ENCODE measurements at places on chromosomes 4 and X.

- peak; percentile 83 for DNase-seq
Measured at GRCh38 chr4:15778289-15779241, at the start of gene CD38. TSS of gene CD38 (plus strand) at chr4:15778328. CDS start at chr4:15778415, 87 bp downstream.

GRCh38 chr4:147830102-147830463 lies 98.2 kb downstream of the ARHGAP10 start:
- no peak for DNase-seq

GRCh38 chrX:22664826-22665225 lies 334.9 kb upstream of the DDX53 start:
- DNase-seq: no peak

GRCh38 chr4:133921280-133922195 lies 280.1 kb downstream of the PABPC4L start:
- DNase-seq: no peak

GRCh38 chr4:167339781-167340180 lies 105.5 kb upstream of the SPOCK3 start:
- DNase-seq: no peak

DNA sequence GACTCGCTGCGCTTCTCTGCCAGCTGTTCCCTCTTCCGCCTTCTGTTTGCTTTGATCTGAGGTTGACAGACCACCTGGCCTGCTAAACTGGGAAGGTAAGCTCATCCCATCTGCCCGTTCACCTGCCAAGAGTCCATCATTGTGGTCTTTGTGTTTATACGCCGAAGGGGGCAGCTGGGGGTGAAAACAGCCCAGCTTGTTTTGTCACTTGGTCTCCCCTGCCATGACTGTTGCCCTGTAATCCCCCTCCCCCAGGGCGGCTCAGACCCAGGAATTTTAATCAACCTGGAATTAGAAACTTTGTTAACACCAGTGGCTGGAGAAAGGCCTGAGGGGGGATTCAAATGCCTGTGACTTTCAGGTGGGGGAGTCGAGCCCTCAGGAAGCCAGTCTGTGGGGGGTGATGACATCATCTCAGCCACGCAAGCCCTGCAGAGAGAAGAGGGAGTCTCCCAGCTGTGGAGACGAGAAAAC lies 333.3 kb downstream of the BCOR start:
- no peak for DNase-seq
